Right cardiac atrium (tissue), 5 donors: ENCODE measurements at places on chromosomes 3 and 15. TPM values are rescaled to one million over a fixed set of nuclear protein-coding genes. Genes with fewer than 3 reads are reported as not detected.

The SCG3 gene
- 0.15 TPM for total RNA-seq

The ACAP2 gene
- 23.4 TPM for total RNA-seq

The TGM5 gene
- total RNA-seq, result not detected

The AHSG gene
- total RNA-seq, result not detected

The ITGB5 gene
- total RNA-seq, result 115 TPM

The SGO1 gene
- 0.25 TPM for total RNA-seq

The SKOR1 gene
- total RNA-seq, result 0.18 TPM

The PRR23C gene
- not detected for total RNA-seq

The PFKFB4 gene
- total RNA-seq, result 2.0 TPM

The LRRN1 gene
- total RNA-seq, result not detected

The DUOX1 gene
- total RNA-seq, result 6.1 TPM

The PATL2 gene
- total RNA-seq, result 6.6 TPM

The MRPS11 gene
- total RNA-seq, result 52.6 TPM

The ARHGEF3 gene
- total RNA-seq, result 10.0 TPM

The RHCG gene
- 0.76 TPM for total RNA-seq

The ZNF80 gene
- not detected for total RNA-seq

The FHIT gene
- total RNA-seq, result 25.8 TPM

The CNBP gene
- 407 TPM for total RNA-seq

The KCTD6 gene
- total RNA-seq, result 8.1 TPM

The SHF gene
- 8.1 TPM for total RNA-seq

The STT3B gene
- 85.3 TPM for total RNA-seq

The QTRT2 gene
- 9.4 TPM for total RNA-seq

The CPA3 gene
- total RNA-seq, result 2.3 TPM

The HESX1 gene
- not detected for total RNA-seq

The TERC gene
- total RNA-seq, result 1.2 TPM

The LOXL1 gene
- total RNA-seq, result 17.5 TPM

The ADAMTS7 gene
- total RNA-seq, result 82.5 TPM

The MESP2 gene
- 0.34 TPM for total RNA-seq

The GABRR3 gene
- total RNA-seq, result not detected

The KNG1 gene
- total RNA-seq, result 0.53 TPM

The CCDC39 gene
- not detected for total RNA-seq

The ARHGAP31 gene
- 45.1 TPM for total RNA-seq

The TMEM212 gene
- not detected for total RNA-seq

The HHATL gene
- 554 TPM for total RNA-seq

The CNTN4 gene
- total RNA-seq, result 3.8 TPM

The STAC gene
- not detected for total RNA-seq

The UTS2B gene
- 0.39 TPM for total RNA-seq
